ENCODE measurements at places on chromosomes 4 and X.

DNA sequence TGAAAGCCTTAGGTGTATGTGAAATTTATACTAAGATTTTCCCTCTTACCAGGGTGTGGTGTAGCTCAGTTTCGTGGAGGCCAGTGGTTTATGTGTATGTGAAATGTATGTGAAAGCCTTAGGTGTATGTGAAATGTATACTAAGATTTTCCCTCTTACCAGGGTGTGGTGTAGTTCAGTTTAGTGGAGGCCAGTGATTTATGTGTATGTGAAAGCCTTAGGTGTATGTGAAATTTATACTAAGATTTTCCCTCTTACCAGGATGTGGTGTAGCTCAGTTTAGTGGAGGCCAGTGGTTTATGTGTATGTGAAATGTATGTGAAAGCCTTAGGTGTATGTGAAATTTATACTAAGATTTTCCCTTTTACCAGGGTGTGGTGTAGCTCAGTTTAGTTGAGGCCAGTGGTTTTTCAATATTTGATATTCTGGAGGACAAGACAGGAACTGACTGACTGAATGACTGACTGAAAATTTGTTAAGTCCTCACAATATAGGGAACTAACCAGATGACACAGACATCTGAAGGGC lies 143.7 kb downstream of the NEXMIF start:
- no peak for DNase-seq

DNA sequence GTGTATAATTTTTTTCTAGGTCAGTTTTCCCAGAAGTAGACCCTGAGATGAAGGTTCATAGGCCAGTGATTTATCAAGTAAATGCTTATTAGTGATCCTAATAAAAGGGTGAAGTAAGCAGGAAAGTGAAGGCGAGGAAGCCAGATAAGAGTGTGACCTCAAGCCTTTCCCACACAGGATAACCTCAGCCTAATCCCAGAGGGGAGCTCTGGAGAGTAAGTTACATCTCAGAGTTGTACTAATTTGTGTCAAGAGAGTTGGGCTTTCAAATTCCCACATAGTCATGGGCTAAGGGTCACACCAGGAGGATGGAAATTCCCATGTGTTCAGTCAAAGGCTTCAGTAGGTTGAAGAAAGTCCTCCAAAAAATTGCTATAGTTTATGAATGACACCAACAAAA lies 191.4 kb downstream of the ADGRA3 start:
- no peak for DNase-seq

DNA sequence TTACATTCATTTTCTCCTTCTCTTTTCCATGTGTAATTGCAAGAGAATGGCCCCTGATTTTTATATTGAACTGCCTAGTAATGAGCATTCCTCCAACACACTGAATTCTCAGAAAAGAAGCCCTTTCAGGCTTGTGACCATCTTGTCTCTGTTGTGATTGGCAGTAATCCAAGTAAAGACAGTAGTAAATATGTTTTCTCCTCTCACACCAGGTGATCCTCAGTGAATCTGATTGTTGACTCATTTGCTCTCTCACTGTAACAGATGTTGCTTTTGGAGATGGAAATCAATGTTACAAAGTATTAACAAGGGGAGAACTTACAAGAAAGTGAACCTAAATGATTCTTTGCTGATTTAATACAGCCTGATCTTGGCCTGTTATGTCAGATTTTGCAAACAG lies 271.0 kb downstream of the AFF2 start:
- no peak for DNase-seq

- DNase-seq: no peak
Observed at GRCh38 chrX:15465347-15465746, 27.8 kb downstream of the PIR start.

DNA sequence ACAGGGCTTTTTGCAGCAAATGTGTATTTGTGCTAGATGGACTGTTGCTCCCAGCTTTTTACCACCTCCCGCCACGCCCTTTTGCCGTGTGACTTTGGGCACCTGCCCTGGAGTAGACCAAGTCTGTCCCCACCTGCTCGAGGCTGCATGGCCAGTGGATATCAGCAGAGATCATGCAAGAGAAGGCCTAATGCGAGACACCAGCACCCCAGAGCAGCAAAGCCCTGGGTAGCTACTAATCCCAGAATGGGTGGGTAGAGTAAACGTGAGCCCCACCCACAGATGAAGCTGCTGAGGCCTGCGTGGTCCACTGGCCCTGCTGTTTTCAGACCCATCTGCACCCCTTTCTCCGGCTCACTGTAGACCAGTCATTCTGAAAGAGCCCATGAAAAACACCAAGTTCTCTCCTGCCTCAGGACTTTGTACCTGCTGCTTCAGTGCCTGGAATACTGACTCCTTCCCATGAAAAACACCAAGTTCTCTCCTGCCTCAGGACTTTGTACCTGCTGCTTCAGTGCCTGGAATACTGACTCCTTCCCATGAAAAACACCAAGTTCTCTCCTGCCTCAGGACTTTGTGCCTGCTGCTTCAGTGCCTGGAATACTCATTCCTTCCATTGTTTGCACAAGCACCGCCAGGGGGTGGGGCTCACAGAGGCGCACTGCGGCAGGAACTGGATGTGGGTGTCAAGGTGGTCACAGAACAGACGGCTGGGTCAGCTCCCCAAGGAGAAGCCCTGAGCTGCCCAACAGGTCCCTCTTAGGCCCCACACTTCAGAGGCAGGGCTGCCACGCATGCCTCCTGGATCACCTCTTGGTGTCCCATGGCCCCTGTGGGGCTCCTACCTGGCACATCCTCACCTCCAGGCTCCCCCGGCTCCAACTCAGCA lies 5.1 kb upstream of the TNIP2 start:
- DNase-seq: peak; percentile 39

DNA sequence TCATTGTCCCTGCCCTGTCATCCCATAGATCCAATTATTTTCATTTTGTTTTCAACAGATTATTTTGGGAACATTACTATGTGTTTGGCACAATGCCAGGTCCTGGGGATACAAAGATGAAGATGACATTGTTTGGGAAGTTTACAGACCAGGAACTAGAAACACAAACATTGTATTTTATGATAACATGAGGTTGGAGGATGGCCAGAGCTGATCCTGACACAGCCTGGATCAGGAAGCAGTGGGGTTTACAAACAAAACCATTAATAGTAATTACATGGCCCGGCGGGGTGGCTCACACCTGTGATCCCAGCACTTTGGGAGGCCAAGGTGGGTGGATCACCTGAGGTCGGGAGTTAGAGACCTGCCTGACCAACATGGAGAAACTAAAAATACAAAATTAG lies 29.9 kb downstream of the CLRN2 start:
- DNase-seq: peak; percentile 22

- DNase-seq: no peak
Observed at GRCh38 chr4:76457885-76458284, 22.9 kb downstream of the SHROOM3 start.

Data from left lung (tissue), 14 donors.